ENCODE measurements at places on chromosomes 12 and 14. TPM values are rescaled to one million over a fixed set of nuclear protein-coding genes. Genes with fewer than 3 reads are reported as not detected.

DNA sequence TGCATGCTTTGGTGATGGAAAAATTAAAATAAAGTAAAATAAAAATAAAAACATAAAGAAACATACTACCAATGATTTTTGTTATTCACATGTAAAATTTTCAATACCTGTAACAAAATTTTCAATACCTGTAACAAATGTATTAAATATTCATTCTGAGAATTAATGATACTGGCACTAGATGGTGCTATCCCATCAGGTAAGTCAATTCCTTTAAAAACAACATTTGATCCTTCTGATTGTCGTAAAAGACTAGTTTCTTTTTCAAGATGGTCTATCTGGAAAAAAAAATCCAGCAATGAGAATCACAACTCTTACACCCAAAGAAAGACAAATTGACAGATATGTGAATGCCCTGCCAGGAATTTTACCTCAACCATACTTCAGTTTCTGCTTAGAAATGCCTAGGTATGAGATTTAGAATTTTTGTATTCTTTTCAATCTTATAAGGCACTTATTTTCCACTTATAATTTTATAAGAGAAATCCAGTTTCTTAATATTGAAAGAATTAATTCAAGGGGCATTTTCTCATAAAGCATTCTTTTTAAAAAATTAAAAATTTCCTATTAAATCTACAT lies 30.7 kb downstream of the CEP290 start:
- no peaks in the 10 kb centered on the region for H3K27me3 ChIP-seq
- H3K36me3 ChIP-seq: peaks cover 38% of the 10 kb centered on the region
- no peak for DNase-seq
- H3K4me3 ChIP-seq: no peak overlapping the region
- no peak overlapping the region for H3K27ac ChIP-seq

- H3K27ac ChIP-seq: no peak overlapping the region
- no peaks in the 10 kb centered on the region for H3K36me3 ChIP-seq
- DNase-seq: peak; percentile 65
- no peaks in the 10 kb centered on the region for H3K27me3 ChIP-seq
Observed at GRCh38 chr12:112121780-112122565, 3.4 kb upstream of the TRAFD1 start.

GRCh38 chr12:62731055-62731820 lies 203.7 kb downstream of the PPM1H start:
- no peak for DNase-seq
- no peak overlapping the region for H3K4me3 ChIP-seq
- no peaks in the 10 kb centered on the region for H3K27me3 ChIP-seq
- H3K36me3 ChIP-seq: no peaks in the 10 kb centered on the region
- peaks cover 20% of the 10 kb centered on the region for H3K4me1 ChIP-seq

DNA sequence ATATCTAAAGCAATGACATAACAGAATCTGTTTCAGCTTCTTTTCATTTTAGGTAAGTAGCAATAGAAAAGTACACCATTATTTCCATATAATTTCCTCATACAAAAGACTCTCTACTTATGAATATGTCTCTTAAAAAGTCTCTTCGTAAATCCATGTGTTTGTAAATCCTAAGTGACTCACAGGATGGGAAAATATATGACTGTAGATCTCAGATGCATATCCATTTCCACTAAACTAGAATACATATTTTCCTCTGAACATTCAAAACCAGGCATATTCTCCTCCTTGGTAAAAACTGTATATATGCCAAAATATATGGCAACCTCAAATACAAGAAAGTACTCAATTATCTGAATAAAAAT lies 93.6 kb downstream of the TXNDC16 start:
- no peak overlapping the region for H3K4me3 ChIP-seq
- no peak for DNase-seq
- H3K27me3 ChIP-seq: no peaks in the 10 kb centered on the region
- H3K36me3 ChIP-seq: no peaks in the 10 kb centered on the region

- H3K27me3 ChIP-seq: no peaks in the 10 kb centered on the region
- H3K4me3 ChIP-seq: no peak overlapping the region
- DNase-seq: no peak
- peaks cover 20% of the 10 kb centered on the region for H3K36me3 ChIP-seq
Observed at GRCh38 chr14:75685910-75686309, 24.9 kb downstream of the TTLL5 start.

DNA sequence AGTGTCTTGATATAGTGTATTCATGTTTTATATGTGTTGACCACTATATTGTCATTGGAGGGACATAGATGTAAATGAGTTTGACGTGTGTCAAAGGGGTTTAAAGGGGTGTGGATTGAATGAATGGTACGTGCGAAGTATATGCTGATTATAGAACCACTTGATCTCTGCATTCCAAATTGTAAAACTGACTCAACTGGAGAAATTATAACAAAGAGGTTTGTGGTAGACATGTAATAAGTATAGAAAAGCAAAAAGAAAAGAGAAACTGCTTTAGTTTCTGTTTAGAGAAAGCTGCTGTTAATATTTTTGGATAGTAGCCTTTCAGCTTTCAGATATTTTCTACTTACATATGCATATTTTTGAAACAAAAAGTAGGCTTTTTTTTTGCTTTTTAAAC lies 8.9 kb upstream of the MYRFL start:
- no peaks in the 10 kb centered on the region for H3K36me3 ChIP-seq
- H3K27ac ChIP-seq: no peak overlapping the region
- no peaks in the 10 kb centered on the region for H3K27me3 ChIP-seq
- DNase-seq: no peak
- H3K4me3 ChIP-seq: no peak overlapping the region

DNA sequence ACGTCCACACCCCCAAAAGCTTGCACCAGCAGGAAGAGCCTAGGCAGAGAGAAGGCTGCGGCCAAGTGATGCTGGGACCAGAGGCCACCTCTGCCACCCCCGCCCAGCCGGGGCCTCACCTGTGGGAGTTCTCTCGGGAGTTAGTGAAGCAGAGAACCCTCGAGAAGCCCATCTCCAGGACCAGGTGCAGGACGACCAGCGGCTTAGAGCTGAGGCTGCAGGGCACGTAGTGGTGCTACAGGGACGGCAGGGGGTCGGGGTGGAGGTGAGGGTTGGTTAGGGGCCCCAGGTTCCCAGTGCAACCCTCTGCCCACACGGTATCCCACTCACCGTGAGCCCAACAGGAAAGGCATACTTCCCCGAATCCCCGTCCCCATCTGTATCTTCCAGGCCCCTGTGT lies 3.6 kb downstream of the DDX51 start:
- H3K36me3 ChIP-seq: peaks cover 30% of the 10 kb centered on the region
- H3K4me3 ChIP-seq: no peak overlapping the region
- no peak overlapping the region for H3K27ac ChIP-seq
- DNase-seq: no peak
- no peaks in the 10 kb centered on the region for H3K27me3 ChIP-seq

DNA sequence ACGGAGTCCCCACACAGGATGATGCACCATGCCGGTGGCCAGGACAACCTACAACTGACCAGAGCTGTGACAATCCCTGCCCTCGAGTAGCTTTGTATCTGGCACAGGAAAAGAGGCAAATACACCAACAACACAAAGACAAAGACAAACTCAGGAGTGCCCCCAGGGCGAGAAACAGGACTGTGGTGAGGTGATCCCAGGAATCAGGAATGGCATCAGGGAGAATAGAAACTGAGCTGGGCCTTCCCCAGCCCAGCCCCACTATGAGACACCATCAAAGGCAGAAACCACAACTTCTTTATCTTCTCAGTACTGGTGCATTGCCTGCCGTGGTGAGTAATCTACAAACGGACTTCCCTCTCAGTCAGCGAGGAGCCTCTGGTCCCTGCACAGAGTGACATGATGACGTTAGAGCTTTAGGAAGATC lies 157.7 kb downstream of the TTC7B start:
- H3K27me3 ChIP-seq: no peaks in the 10 kb centered on the region
- no peak overlapping the region for H3K4me3 ChIP-seq
- H3K27ac ChIP-seq: no peak overlapping the region
- peaks cover 3% of the 10 kb centered on the region for H3K36me3 ChIP-seq
- peaks cover 1% of the 10 kb centered on the region for H3K4me1 ChIP-seq

DNA sequence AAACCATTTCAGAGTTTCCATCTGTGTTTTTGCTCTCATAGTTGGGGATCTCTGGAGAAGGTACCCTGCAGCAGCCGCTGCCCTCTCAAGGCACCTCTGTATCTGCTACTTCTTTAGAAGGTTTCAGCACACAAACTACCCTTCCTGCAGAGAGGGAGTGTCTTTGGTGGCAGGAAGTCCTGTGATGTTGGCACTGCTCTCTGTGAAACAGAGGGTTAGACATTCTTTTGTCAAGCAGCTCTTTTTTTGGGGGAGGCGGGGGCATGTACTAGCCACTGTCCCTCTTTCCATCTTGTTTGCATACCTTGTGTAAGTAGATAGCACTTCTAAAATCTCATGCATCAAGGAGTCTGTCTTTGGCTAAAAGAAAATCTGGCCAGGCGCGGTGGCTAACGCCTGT lies 352.6 kb downstream of the BMP4 start:
- no peak overlapping the region for H3K27ac ChIP-seq
- H3K36me3 ChIP-seq: no peaks in the 10 kb centered on the region
- peaks cover 24% of the 10 kb centered on the region for H3K4me1 ChIP-seq

GRCh38 chr12:27190761-27191160 lies 53.3 kb upstream of the STK38L start:
- no peak for DNase-seq
- no peak overlapping the region for H3K27ac ChIP-seq
- no peaks in the 10 kb centered on the region for H3K27me3 ChIP-seq
- no peaks in the 10 kb centered on the region for H3K36me3 ChIP-seq

DNA sequence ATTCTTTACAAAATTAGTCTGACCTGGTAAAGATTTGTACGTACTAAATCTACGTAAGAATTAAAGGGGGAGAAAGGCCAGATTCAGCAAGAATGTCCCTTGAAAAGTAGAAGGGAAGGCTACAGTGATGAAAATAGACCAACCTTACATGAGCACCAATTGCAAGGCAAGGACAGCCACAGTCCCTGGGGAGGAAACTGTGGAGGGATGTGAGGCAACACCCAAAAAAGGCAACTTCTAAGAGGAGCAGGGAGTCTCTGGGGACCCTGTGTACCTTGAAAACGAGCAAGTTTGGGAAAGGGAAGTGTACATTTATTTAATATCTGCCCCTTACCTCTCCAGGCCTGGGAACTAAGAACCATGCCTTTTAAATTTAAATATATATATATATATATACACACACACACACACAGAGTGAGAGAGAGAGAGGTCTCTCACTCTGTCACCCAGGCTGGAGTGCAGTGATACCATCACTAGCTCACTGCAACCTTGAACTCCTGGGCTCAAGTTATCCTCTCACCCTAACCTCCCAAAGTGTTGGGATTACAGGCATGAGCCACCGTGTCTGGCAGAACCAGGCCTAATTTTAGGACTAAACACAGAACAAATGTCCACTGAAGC lies 56.4 kb downstream of the TMCC3 start:
- H3K4me3 ChIP-seq: no peak overlapping the region
- DNase-seq: no peak
- H3K27ac ChIP-seq: no peak overlapping the region

Gene SLCO1B1
- total RNA-seq: not detected

- H3K36me3 ChIP-seq: no peaks in the 10 kb centered on the region
- no peak for DNase-seq
- no peak overlapping the region for H3K27ac ChIP-seq
- H3K4me3 ChIP-seq: no peak overlapping the region
- no peaks in the 10 kb centered on the region for H3K27me3 ChIP-seq
Observed at GRCh38 chr12:104275689-104276088, 27.9 kb upstream of the EID3 start.

GRCh38 chr14:59330455-59330854 lies 134.7 kb downstream of the GPR135 start:
- no peak overlapping the region for H3K4me3 ChIP-seq
- DNase-seq: no peak
- peaks cover 3% of the 10 kb centered on the region for H3K36me3 ChIP-seq
- H3K27ac ChIP-seq: no peak overlapping the region

Gene TSPAN11
- 6.5 TPM for total RNA-seq

Gene TAS2R43
- total RNA-seq: 0.97 TPM

DNA sequence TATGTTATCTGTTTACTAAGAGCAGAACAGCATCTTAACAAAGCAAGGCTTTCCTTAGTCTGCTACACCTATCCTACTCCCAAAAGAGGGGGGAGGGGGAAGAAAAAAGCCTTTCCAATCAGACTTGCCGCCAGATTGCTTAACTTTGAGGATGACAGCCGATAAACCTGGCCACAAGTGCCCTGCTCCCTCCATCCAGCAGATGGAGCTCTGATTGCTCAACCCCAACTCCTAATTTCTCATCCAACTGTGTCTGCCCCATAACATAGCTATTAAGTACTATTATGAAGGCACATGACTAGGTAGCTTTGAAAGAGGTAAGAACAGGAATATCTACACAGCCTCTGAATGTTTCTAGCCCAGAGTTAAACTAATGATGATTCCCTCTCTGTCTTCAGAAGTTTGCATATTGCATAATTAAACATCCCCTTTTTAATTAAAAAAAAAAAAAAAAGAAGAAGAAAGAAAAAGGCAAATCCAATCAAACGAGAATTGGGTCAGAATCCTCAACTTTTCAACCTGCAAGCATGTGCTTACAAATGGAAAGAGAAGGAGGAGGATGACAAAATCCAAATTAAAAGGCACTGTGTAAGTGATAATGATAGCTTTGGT lies 247.4 kb downstream of the GALC start:
- no peaks in the 10 kb centered on the region for H3K36me3 ChIP-seq
- peak; percentile 10 for DNase-seq
- no peaks in the 10 kb centered on the region for H3K4me1 ChIP-seq
- H3K27ac ChIP-seq: no peak overlapping the region

- H3K27ac ChIP-seq: no peak overlapping the region
- no peak for DNase-seq
- H3K27me3 ChIP-seq: no peaks in the 10 kb centered on the region
Observed at GRCh38 chr14:91315844-91316267, 71.4 kb upstream of the GPR68 start.

GRCh38 chr12:108722463-108722862 lies 8.9 kb downstream of the CORO1C start:
- no peak for DNase-seq
- 0 out of 2 replicates have a peak, but pooled peaks cover 2% of the 10 kb centered on the region for H3K36me3 ChIP-seq
- H3K4me3 ChIP-seq: no peak overlapping the region

Gene TECPR2
- total RNA-seq: 9.1 TPM

Gene CHURC1
- 33.3 TPM for total RNA-seq

DNA sequence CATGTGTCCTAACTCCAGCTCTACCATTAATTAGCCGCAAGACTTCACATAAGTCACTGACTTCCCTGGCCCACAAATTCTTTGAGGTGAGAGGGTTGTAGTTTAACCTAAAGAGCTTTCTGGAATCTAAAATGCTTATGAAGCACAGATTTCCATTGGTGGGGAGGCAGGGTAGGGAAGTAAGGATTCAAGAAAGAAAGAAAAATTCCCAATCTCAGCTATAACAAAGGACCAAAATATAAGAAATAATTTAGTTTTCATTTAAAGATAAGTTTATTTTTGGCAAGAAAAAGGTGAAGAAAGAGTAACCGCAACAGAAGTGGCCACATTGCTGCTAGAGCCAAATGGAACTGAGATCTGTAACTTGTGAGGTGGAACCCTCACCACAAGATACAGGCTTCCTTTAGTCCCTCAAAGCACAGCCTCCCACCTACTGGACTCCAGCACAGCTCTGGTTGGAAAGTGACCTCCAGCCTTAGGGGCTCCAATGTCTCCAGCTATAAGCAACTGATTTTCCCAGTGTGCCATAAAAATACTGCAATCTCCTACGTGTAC lies 23.6 kb downstream of the DAD1 start:
- 0 out of 2 replicates have a peak, but pooled peaks cover under 1% of the 10 kb centered on the region for H3K4me1 ChIP-seq
- no peaks in the 10 kb centered on the region for H3K27me3 ChIP-seq
- H3K27ac ChIP-seq: no peak overlapping the region

GRCh38 chr12:11540615-11541310 lies 108.7 kb upstream of the ETV6 start:
- DNase-seq: no peak
- no peaks in the 10 kb centered on the region for H3K27me3 ChIP-seq
- H3K27ac ChIP-seq: no peak overlapping the region
- no peaks in the 10 kb centered on the region for H3K36me3 ChIP-seq
- no peak overlapping the region for H3K4me3 ChIP-seq
- H3K4me1 ChIP-seq: no peaks in the 10 kb centered on the region
